ENCODE measurements at places on chromosomes 16 and 17.

DNA sequence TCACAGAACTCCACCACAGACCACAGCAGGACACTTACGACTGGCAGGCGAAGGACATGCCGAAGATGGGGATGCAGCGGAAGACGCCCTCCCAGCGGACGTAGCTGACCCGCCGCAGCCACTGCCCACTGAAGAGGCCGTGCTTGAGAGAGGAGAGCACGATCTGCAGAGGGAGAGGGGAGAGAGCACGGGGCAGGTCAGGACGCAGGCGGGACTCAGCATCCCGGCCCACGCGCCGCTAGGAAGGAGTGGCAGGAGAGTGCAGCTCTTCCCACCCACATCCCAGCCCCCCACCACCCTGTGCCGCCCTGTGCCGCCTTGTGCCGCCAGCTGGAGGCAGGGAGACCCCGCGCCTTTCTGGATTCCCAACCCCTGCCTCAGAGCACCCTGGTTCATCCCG, 14.5 kb downstream of the SLC38A10 start:
- DNase-seq: no peak

- DNase-seq: no peak
Measured at GRCh38 chr16:69725480-69726312, 664 bp downstream of the NQO1 start.

GRCh38 chr16:52069866-52070265, 477.1 kb downstream of the TOX3 start:
- DNase-seq: peak; percentile 17

DNA sequence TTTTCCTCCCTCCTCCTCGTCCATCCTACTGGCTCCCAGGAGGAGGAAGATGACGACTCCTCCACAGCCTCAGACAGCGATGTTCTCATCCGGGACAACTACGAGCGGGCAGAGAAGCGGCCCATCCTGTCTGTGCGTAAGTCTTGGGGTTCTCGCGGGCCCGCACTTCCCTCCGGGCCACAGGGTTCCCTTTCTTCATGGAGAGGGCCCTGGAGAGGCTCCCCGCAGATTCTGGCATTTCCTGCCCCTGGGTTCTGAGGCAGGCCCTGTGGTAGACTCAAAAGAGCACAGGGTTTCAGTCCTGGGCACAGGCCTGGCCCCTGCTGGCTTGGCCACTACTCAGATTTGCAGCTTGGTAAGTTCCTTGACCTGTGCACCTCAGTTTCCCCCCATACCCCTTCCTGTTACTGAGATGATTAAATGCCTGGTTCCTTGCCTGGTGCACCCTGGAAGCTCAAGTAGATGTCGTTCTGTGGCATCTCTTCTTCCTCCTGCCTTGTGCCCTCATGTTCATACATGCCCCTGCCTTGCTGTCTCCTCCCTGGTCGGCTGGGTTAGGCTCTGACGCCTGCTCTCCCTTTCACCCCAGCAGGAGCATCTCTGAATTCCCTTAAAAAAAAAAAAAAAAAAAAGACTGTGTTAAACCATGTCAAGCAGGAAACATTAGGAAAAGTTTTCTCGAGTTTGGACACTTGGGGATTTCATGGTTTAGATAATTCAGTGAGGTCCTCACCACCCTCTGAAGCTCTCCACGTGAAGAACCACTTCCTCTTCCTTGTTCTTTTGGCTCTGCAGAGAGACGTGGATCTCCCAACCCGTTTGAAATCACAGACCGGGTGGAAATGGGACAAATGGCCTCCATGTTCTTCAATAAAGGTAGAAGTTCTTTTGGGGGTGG, 14.3 kb upstream of the NAT9 start:
- DNase-seq: no peak

GRCh38 chr16:85926370-85926769, 27.4 kb downstream of the IRF8 start:
- DNase-seq: no peak

DNA sequence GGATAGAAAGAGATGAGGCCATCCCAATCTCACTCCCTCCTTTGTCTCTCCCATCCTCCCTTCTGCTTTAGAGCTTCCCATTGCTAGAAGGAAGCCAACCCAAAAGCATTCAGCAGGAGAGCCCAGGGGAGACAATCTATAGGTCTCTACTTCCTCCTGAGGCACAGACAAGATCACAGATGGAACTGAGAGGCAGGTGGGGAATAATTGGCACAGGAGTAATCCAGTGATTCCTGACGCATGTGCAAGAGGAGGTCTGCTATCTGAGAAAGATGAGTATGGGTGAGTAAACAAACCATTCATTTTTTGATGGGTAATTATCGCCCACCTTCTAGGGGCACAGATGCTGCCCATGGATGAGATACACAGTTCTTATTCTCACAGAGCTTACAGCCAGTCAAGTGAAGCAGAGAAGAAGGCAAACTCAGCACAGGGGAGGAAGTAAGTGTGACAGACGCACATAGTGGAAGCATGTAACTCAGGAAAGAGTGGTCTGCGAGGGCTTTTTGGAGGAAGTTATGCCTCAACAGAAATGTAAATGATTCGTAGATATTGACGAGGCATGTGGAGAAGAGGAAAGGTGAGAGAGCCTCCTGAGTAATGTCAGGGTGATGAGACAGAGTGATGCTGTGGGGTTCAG, 88.9 kb upstream of the HLF start:
- DNase-seq: no peak

- DNase-seq: no peak
Measured at GRCh38 chr17:14161419-14161818, 75.2 kb downstream of the CDRT15 start.

DNA sequence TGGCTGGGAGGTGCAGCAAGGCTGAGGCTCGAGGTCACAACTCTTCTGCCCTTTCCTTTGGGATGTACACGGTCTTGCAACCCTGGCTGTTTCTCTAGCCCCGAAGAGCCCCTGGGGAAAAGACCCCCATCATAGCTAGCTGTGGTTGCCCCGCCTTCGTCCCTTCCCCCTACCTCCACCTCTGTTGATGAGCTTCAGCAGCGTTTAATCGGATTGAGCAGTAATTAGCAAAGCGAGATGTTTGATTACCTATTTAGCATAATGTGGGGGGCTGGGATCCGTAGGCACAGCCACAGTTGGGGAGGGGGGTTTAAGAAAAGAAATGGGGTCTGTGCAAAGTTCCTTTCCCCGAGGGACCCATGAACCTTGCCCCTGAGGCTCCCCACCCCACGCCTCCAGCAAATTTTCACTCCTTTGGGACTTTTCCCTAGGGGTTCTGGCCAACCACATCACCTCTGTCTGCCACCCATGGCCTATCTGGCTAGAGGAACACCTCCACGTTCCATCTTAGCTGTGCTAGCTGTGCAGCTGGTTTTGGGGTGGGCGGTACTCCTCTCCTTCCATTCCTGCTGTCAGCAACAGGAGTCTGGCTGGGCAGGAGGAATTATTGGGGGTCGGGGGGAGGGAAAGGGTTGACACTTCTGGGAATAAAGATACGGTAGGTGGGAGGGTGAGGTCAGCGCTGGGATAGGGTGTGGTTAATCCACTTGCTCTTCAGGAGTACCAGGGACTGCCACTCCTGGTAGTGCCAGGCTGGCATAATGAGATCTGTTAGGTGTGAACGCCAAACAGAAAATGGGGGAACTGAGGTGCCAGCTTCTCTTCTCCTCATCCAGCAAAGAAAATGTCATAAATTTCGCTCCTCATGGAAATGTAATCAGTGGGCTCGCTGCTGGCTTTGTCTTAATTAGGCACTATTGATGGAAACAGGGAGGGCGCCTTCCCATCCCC, 1.3 kb upstream of the DNAH2 start:
- DNase-seq: no peak

- DNase-seq: peak; percentile 40
Measured at GRCh38 chr16:87740909-87741424, 24.8 kb downstream of the KLHDC4 start.

- no peak for DNase-seq
Measured at GRCh38 chr16:7526736-7527135, 194.1 kb downstream of the RBFOX1 start.

DNA sequence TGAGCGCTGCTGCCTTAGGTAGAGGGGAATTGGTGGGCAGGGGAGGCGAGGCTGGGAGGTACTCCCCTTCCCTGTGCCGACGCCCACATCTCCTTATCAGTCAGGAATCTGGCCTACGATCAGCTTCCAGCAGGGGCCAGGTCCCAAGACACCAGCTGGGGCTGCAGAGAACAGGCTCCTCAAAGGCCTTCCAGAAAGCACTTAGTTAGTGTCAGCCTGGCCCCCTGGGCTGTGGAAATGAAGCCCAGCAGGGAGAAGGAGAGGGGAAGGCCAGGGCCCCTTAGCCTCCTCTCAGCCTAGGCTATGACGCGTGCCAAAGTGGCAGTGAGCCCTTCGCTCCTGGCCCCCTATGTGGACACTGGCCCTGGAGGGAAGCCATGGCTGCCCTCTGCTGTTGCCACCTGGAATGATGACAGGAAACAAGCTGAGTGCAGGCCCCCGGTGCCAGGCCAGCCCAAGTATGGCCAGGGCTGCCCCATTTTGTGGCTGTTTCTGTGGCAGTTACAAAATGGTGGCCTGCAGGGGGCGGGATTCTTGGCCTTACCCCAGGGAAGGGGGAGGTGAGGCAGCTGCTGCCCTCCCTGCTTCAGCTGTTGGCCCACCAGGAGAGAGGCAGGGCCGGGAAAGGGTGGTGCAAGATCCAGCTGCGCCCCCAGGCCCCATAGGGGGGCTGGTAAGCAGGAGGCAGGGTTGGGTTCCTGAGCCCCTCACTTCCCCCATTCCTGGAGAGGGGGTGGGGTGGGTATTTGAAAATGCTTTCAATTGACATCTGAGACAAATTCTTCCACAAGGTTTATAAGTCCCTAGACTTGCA, 11.3 kb downstream of the TBX4 start:
- DNase-seq: no peak

DNA sequence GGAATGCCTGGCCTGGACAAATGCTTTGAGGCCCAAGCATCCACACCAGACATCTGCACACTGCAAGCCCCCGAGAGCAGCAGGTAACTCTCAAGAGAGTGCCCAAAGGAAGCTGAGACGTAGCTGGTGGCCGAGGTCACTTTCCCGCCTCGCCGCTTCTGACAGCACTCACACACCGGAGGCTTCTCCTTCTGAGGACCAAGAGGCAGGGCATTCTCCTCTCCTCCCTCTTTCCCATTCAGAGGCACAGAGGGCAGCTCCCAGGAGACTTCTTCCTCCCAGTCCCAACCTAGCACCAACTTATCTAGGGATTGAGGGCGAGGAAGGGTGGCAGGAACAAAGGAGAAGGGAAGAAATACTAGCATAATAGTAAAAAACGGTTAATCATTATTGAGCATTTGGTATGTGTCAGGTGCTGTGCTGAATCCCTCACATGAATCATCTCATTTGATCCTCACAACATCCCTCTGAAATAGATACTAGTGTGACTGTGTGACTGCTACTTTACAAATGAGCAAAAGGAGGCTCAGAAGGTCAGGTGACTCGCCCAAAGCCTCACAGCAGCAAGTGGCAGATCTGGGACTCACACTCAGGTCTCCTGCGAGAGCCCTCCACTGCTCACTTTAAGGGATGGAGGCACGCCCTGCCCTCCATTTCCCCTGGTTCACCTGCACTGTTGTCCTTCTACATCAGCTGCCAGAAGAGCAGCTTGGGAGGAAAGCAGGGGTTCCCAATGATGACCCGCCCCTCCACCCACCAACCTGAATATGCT, 41.8 kb downstream of the MYO18A start:
- no peak for DNase-seq

- peak; percentile 94 for DNase-seq
Measured at GRCh38 chr17:81419319-81419885, 24.1 kb downstream of the BAHCC1 start.

GRCh38 chr16:85402910-85403692, 210.0 kb upstream of the GSE1 start:
- DNase-seq: no peak
